OCI-M1 (cell line): ENCODE measurements at places on chromosomes 11 and 22.

DNA sequence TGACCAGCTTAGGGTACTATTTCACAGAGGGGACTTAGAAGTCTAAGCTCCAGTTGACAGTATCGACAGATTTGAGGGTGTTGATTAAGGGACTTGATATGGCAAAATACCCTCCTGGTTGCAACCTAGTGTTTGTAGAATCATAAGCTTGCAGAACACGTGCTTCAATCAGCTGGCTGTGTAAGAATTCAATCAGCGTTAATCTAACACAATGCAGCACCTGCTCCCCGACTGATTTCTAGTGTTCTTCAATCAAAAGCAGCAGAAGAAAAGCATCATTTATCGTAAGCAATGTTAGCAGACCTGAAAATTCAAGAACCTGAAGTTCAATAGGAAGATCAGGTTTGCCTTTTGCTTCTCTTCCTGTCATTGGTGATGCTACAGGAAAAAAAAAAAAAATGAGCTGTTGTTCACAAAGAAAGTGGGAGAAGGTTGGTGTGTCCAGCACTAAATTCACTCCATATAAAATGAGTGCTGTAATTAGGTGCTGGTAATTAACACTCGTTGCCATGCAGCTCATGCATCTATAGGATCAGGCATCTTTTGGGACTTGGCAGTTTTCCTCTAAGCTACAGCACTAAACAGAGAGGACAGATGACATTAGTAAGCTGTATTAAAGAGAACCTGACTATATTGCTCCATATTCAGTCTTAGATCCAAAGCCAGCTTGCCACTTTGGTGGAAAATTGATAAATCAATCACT lies 840.3 kb downstream of the OPCML start:
- no peak for DNase-seq

- no peak for DNase-seq
Measured at GRCh38 chr11:37907436-37908218, 1309.6 kb upstream of the RAG2 start.

DNA sequence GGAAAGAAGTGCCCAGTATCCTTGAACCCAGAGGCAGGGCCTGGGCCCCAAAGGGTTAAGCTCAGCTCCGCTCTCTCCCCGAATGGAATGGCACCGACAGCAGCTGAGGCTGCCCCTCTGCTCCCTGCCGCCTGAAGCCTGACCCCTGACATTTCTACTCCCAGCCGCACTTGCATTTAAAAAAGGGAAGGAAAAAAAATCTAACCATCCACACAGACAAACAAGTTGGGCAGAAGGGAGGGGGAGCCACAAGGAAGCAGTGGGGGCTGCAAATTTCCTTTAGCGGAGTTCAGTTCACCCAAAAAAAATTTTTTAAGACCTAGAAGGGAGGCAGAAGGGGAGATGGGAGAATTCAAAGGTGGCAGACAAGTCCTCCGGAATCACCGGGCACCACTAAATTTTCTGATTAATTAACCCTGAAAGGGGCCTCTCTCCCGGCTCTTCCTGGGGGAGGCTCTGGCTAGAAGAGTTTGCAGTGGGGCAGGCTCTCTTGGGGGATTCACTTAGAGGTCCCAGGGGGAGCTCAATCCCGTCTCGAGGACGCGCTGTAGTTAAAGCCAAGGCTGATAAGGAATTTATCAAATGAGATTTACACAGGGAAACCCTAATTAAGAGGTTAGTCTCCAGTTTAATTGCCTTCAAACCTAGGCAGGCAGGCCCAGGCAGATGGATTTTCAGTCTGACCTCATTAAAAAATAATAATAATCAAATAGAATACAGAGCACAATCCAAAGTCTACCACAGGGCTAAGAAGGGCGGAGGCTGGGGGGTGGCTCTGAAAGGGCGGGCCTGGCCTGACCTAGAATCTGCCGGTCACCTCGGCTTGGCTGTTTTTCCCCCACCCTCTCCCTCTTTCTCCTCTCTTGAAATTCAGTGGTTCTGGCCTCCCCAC lies 25.6 kb downstream of the MN1 start:
- no peak for DNase-seq

GRCh38 chr11:45025716-45026492 lies 75.2 kb upstream of the TP53I11 start:
- DNase-seq = no peak

- DNase-seq = peak; percentile 32
Measured at GRCh38 chr22:38953577-38954413, 3.6 kb upstream of the APOBEC3A start.

GRCh38 chr11:130473795-130474377 lies 25.4 kb downstream of the ADAMTS15 start:
- DNase-seq = no peak

- no peak for DNase-seq
Measured at GRCh38 chr11:25597696-25598095, 734.2 kb upstream of the ANO3 start.

DNA sequence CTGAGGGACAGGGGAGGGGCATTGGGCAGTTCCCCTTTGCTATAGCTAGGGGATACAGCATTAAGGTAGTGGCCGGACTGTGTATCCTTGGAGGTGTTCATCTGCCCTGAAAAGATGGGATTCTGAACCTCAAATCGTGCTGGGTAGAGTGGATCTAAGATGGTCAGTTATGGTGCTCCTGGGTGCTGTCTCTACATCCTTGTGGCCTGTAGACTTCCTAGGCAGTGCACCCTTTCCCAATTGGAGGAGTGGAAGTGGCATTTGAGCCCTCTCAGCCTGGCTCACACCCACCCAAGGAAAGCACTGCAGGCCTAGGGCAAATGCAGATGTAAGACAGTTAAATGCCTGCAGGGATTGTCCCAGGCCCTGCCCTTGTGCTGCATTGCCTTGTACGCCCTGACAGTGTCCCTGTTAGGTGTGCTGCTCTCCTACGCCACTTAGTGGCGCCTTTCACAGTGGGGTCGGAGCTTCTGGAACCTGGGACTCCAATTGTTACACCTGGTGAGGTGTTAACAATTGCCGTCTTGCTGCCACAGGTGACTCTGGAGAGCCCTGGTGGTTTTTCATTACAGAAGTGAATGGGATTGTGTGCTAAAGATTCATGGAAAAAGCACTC lies 35.0 kb downstream of the PPFIBP2 start:
- peak; percentile 22 for DNase-seq

GRCh38 chr22:19055801-19056200 lies 66.4 kb downstream of the DGCR2 start:
- DNase-seq = no peak

GRCh38 chr22:29071261-29072045 lies 1.4 kb upstream of the KREMEN1 start:
- peak; percentile 69 for DNase-seq

DNA sequence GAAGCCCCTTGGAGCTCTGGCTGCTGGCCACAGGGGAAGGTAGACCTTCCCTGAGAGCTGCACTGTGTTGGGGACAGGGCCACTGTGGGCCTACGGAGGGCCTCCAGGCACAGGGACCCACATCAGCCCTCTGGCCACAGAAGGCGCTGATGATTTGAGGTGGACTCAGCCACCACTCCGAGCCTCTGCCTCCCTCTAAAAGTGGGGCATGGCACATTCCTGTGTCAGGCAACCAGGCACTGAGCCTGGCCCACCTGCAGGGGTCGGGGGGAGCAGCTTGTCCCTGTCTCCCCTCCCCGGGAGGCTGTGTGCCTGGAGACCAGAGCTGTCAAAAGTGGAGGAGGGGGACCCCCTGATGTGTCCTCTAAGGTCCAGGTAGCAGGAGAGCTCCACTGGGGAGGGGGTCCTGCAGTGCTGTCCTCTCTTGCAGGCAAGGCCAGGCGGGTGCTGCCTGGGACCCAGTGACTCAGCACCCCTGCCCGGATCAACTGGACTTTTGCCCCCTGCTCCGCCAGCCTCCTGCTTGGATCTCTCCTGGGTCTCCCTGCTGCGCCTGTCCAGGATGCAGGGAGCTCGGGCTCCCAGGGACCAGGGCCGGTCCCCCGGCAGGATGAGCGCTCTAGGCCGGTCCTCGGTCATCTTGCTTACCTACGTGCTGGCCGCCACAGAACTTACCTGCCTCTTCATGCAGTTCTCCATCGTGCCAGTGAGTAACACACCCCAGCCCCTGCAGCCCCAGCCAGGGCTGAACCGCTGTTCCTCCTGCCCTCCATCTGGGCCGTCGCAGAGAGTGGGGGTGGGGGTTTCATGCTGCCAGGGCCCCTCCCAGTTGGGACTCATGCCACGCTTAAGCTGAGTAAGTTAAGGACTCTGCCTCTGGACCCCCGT lies 17.5 kb upstream of the CDKN1C start:
- no peak for DNase-seq

DNA sequence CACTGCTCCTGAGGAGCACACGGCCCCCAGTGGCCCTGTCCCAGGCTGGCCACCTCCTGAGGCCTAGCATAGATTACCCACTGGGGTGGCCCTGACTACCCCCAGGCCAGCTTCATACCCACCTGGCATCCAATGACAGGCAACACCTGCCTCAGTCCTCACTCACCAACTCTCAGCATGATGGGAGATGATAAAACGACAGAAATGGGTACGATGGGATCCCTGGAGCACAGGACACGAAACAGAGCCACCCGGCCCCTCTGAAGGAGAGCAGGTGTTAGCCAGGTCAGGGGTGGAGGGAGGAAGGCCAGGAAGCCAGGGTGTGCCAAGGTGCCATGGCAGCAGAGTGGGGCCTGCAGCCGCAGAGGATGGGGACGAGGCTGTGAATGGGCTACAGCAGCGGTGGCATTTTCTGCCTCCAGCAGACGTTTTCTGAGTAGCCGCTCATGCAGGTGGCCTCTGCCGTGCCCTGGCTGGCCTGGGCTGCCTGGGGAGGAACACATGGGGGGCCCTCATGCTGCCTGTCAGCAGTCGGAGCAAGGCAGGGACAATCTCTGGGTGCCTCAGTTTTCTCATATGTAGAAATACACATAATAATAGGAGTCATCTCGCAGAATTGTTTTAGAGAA lies 50.2 kb upstream of the FGF3 start:
- DNase-seq = no peak

GRCh38 chr22:38455530-38456271 lies 702 bp upstream of the KCNJ4 start:
- peak; percentile 27 for DNase-seq

DNA sequence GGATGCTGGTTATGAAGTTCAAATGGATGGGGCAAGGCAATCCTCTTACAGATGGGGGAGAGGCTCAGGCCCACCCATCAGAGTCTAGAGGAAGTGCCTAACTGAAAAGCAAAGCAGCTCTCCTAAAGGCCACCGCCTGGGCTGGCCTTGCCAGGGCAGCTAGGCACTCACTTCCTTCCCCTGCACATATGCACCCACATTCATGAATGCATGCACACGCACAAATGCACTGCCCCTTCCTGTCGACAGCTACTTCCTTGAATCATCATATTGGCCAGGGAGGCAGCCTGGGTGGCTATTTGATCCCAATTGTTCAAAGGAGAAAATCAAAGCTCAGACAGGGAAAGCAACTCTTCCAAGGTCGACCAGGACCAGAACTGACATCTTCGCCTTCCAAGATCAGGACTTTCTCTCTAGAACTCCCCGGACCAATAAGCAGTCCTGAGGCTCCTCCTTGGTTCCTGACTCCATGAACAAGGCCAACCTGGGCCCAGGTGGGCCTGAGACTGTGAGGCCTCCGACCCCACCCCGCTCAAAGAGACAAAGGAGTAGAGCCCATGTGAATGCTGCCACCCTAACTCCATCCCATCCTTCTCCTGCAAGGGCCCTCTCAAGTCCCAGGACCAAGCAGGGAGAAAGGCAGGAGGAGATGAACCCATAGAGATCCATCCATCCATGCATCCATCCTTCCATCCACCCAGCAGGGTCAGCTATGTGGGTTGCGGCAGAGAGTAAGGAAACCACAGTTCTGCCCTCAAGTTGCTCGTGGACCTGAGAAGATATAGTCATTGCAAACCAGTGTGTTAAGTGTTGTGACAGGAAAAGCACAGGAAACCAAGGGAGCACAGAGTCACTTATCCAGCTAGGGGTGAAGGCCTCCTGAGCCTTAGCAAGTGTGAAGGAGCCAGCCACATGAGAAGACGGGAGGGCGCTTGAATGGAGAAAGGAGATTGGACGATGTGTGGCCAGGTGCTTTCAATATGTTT lies 35.4 kb upstream of the LMO1 start:
- DNase-seq = no peak
